Amygdala (tissue), 56 donors: ENCODE measurements at places on chromosomes 1 and 21.

DNA sequence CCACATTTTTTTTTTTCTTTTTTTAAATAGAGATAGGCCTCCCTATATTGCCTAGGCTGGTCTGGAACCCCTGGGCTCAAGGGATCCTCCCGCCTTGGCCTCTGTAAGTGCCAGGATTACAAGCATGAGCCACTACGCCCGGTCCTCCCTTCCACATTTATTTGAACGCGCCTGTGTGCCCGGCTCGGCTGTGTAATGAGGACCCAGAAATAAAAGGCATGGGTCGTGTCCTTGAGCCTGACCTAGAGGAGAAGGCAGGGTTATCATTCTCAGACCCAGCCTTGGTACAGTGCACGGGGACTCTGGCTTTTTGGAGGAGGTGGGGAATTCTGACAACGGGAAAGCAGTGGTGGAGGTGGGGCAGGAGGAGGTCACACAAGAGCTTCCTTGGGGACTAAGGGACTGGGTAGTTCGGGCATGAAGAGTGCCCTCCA lies 841 bp downstream of the CENPF start:
- no peak for DNase-seq

- DNase-seq, result no peak
Measured at GRCh38 chr1:153119491-153119971, 6.2 kb upstream of the SPRR2F start.

- no peak for DNase-seq
Measured at GRCh38 chr1:215084621-215085020, 2.1 kb downstream of the KCNK2 start.

DNA sequence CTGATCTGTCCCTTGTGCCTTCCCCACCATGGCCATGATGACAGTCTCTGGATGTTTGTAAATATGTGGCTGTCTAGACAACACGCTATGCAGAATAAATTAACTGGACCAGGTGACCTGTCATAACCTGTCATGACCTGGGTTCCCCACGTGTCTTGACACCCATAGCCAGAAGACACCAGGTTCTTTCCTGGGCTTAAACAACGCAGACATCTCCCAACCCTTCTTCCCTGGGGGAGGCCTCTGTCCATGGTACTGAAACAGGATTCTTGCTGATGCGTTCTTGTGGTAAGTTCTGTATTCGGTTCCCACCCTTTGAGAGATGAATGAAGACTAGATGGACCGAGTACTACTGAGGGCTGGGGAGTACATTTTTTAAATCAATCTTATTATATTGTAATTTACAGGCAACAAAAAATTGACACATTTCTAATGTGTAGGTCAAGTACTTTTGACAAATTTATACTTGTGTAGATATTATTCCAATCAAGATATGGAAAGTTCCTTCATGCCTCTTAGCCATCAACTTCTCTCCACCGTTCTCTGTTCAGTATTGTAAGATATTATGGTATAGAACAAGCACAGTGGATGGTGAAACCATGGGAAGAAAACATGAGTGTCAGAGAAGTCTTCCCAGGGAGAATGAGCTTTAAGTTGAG lies 738.8 kb downstream of the PTPRU start:
- DNase-seq, result no peak

DNA sequence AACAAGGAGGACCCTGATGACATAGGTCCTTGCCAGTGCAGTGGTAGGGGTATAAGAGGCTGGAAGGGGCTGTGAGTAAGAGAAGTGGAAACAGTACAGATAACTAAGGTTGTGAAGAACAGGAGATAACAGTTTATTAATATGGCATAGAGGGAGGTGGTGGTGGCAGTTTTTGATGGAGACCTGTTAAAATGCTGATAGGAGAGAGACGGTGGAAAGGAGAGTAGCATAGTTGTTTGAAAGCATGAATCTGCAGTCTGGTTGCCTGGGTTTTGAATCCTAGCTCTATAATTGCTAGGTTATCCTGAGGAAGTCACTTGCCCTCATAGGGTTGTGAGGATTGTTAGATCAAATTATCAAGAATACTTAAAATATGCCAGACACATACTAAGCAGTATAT lies 19.4 kb downstream of the LRRC41 start:
- DNase-seq, result no peak

GRCh38 chr1:15936025-15936424 lies 39.9 kb downstream of the ZBTB17 start:
- no peak for DNase-seq

DNA sequence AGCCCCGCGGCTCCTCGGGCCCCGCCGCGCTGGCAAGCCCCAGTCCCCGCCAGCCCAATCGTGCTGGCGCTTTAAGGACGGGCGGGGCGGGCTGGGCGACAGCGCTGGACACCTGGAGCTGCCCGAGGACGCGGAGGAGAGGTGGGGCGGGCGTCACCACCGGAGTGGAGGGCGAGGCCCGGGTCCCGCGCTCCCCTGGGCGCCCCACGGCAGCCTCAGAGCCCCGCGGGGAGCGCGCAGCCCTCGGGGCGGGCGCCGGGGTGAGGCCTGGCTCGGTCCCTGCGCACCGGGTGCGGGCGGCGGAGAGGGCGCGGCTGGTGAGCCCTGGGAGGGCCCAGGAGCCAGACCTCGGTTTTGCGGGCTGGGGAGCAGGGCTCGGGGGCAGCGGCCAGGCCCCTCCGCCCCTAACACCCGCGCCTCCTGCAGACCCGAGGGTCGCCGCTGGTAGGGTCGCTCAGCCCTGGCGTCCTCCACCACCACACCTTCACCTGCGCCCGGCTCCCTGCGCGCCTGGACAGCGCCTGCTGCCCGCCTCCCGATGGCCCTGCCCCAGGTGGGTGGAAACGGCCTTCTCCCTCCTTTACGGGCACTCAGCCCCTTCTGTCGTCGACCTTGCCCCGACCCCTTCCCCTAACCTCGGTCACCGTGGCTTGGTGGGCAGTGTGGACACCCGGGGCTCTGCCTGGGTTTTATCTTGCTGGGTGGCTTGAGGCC lies at the start of gene TMEM61:
Gene TMEM61 (plus strand): TSS at position 101 of the 714 bp plus-strand sequence. CDS start 438 bp downstream, at position 539.
- DNase-seq, result no peak
